ENCODE measurements at places on chromosomes 2 and 18.

DNA sequence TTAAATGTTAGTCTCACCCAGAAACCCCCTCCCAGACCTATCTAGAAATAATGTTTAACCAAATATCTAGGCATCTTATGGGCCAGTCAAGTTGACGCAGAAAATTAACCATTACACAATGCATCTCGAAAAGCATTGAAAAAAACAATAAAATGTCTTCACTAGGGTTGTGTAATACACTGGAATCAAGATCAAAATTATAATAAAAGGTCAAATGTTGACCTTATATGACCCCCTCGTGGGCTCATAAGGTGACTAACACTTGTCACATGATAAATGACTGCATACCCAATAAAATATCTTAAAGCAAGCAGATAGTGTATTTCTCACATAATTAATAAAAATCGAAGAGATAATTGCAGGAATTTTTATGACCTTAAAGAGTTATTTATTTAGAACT is 447.9 kb upstream of the DSEL start:
- no peak for DNase-seq

- DNase-seq = no peak
These were observed 633.1 kb upstream of the SETBP1 start for GRCh38 chr18:44047585-44047984.

DNA sequence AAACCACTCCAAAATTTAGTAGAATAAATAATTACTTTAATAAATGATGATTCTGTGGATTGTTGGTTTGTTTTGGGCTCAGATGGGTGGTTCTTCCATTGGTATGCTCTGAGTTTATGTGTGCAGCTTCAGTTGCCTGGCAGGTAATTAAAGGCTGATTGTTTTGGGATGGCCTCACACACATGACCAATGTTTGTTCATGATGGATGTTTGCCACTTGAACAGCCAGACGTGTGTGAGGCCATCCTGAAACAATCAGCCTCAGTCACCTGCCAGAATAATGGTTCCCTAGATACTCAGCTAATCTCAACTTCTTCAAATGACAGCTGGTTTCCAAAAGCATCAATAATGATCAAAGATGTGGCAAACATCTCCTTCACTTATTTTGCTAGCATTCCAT is 352.5 kb upstream of the GULP1 start:
- DNase-seq = no peak

GRCh38 chr2:51710222-51710621 is 678.3 kb upstream of the NRXN1 start:
- no peak for DNase-seq

GRCh38 chr2:127624756-127625571 is 21.0 kb upstream of the GPR17 start:
- DNase-seq = no peak

GRCh38 chr2:204772546-204772945 is 227.3 kb downstream of the PARD3B start:
- DNase-seq = no peak

- no peak for DNase-seq
These were observed 5.2 kb downstream of the FHOD3 start for GRCh38 chr18:36302676-36303075.

Measured in activated CD8-positive, alpha-beta memory T cell treated with anti-CD3 and anti-CD28 coated beads, Interleukin-2, amount 50 U/mL, for 48 hours (primary cell).